Adipocyte (in vitro differentiated cells): ENCODE measurements at places on chromosomes 13 and 19.

DNA sequence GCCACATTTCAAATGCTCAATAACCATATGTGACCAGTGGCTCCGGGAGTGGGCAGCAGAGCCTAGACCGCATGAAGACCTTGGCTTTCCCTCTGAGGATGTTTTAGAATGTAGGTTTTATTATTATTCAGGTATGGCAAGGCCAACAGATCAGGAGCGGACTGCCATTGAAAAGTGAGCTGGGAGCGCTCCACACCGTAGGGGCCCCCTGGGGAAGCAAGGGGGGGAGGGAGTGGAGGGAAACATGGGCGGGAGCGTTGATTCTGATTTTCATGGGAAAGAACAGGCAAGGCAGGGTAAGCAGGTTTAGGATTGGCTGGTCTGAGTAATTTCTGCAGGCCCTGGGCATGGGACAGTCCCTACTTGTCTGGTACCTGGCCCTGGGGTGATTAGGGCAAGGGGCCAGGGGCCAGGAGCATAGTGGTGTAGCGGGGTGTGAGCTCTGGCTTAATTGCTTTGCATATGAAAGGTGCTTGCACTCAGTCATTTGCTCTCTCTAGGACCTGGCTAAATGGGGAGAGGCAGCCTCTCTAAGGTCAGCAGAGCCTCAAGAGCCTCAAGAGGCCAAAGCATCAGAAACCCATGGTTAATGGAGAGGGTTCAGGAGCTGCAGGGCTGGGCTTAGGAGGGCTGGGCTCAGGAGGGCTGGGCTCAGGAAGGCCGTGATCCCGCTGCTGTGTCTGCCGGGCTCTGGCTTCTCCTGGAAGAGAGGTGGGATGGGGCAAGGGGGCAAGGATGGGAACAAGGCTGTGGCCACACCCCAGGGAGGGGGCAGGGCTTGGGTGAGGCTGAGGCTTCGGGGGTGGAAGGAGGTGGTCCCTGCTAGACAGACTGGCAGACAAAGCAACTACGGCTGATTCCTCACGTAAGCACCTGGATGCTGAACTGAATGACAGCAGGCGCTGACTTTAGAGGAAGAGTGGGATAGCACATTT lies 82.0 kb upstream of the WASF3 start:
- DNase-seq = no peak

DNA sequence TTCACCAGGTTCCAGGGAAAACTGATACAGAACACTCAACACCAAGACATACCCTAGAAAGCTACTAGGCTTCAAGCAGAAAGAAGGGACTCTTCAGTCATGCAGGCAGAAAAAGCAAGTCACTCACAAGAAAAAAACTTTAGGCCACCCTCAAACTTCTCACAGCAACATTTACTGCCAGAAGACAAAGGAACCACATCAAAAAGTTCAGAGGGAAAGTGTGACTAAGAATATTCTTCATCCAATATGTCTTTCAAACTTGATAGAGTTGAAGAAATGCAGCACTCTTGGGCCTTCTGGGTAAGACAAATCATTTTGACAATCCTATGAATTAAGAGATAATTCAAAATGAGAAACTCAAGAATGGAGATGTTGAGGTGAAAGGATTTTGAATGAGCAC lies 7.7 kb downstream of the DZIP1 start:
- no peak for DNase-seq

DNA sequence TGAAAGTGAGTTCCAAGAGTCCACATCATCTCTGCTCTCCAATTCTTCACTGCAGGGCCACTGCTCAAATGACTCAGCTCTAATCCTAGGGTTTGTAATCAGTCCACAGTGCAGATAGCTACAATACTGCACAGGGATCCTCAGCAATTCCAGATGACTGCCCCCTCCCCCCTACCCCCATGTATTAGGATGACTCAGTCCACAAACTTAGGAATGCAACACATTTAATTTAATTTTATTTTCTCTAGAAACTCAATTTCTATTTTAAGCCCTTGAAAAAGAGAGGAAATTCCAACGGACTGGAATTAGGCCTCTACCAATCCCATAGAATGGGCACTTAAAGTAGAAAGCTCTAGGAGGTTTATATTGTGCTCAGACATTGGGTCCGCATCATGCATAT lies 173.8 kb upstream of the SOX21 start:
- peak; percentile 3 for DNase-seq

DNA sequence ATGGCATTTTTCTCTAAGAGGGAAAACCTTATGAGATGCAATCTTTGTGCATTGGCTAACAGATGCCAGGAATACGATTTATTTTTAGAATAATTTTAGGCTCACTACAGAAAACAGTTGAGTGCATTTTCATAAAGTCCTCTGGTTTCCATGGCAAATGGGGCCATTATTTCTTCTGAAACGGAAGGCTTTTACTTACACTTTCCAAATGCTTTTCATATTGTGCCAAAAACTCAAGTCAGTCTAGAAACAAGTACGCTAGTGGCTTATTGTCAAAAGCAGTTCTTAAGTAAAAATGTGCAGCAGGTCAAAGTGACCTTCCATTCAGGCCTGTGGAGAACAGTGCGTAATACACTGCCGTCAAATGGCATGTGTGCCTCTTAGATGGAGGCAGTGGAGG lies 628.7 kb downstream of the EFNB2 start:
- no peak for DNase-seq

DNA sequence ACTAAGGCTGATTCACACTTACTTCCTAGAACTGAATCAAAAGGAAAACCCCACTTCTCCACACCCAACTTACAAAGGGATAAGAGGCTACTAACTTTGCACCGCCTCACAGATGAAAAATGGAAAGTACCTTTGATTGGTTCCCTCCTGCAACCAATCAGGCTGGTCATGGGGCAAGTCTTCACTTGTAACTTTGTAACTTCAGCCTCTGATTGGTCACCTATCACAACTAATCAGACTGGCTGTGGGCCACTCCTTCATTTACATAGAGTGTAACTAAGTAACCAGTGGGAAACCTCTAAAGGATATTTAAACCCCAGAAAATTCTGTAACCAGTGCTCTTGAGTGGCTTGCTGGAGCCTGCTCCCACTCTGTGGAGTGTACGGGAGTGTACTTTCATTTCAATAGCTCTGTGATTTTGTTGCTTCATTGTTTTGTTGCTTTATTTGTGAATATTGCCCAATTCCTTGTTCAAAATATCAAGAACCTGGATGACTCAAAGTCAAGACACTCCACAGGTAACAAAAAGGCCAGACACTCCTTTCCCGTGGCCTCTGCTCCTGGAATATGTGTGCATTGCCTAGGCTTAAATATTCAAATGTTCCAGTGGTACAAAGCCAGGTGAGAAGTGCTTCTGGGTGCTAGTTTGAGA lies 50.5 kb downstream of the RFC3 start:
- no peak for DNase-seq

- DNase-seq = no peak
These were observed 495.4 kb downstream of the TBC1D4 start for GRCh38 chr13:74986609-74987008.

DNA sequence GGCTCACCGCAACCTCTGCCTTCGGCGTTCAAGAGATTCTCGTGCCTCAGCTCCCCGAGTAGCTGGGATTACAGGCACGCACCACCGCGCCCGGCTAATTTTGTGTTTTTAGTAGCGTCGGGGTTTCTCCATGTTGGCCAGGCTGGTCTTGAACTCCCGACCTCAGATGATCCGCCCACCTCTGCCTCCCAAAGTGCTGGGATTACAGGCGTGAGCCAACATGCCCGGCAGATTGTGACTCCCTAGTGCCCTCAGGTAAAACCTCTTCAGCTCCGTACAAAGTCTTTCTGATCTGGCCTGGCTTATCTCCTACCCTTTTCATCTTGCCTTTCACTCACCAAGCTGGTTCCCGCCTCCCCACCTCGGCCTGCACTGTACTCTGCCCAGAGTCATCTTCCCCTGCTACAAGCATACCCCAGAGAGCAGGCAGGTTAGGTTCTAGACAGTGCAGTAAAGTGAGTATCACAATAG lies 15.0 kb downstream of the BICRA start:
- DNase-seq = no peak

DNA sequence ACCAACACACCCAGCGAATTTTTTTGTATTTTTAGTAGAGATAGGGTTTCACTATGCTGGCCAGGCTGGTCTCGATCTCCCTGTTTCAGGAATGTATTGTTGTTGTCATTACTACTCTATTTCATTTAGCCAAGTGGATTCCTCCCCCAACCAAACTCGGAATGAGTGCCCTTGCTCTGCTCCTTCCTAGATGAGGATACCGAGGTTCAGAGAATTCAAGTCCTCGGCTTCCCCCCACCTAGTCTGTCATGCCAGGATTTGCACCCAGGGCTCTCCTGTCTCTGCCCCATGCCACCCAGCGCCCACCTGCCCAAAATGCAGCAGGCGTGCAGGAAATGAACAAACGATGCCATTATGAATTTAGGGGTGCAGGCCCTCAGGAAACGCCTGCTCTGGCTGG lies 3.5 kb upstream of the SPACA4 start:
- DNase-seq = no peak

DNA sequence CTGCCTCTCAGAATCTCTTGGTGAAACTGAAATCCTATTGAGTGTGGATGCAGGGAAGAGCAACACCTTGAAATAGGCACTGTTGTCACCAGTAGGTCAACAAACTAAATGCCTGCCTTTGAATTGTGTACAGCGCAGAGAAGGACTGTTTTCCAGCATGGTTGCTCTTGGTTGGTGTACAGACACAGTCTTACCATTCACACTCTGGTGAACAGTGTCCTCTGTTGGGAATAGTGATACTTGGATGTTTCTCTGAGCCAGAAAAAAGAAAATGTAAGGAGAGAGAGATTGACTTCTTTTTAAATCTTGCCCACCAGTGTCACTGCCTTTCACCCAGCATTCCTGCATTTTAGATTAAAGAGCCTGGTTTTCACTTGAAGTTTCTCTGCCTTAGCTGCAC lies 179.7 kb downstream of the STK24 start:
- DNase-seq = peak; percentile 45

DNA sequence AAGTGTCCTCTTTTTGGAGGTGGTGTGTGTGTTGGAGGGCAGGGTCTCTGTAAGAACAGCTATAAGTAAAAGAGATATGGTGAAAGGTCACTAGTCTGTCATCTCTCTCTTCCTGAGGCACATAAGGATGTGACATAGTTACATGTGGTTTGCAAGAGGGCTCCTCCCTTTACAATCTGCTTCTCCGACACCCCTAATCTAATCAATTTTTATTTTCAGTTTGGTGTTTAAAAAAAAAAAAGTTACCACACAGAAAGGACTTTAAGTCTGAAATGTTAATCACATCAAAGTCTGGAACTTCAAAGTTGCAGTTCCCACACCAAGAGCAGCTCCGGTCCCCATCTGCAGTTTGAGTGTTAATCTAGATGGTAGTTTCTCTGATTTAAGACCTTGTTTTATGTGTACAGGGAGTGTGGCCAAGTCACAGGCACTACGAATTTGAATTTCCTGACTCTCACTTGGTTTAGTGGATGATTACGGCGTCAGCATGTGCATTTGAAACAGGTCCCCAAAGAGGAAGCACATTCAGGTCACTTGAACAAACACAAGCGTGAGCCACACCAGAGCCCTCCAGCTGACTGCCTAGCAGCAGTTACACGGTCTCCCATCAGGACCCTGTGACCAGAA lies 53.1 kb downstream of the FOXO1 start:
- no peak for DNase-seq

DNA sequence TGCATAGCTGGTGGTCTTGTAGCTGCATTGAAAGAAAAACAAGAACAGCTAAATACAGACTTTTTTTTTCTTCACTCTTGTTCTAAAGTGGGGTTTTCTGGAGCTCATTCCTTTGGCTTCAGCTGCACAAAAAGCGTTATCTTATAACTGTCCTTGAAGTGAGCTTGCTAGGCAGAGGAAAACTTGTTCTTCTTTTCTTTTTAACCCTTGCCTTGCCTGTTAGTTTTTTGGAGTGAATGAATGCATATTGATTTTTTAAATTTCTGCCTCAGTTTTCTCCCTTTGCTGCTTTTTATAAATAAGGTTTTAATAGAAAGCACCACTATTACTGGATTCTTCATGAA lies 1.5 kb downstream of the ZNF765 start:
- peak; percentile 1 for DNase-seq
